A549 treated with dexamethasone at 1 μM for 4 hours (cell line): ENCODE measurements at places on chromosomes 5 and 9. TPM values are rescaled to one million over a fixed set of nuclear protein-coding genes. Genes with fewer than 3 reads are reported as not detected.

The CTXN3 gene
- not detected in 5 replicates for total RNA-seq

The PITX1 gene
- 18.8 to 33.5 TPM (median 31.7 TPM) in 5 replicates for total RNA-seq

The FSTL4 gene
- total RNA-seq, result 4.2 to 6.0 TPM (median 4.9 TPM) in 5 replicates

The CDH9 gene
- not detected in 5 replicates for total RNA-seq

The FOXD4L5 gene
- total RNA-seq, result 0.04 to 0.05 TPM (median 0.05 TPM) in 3 of 5 replicates, not detected in the others

The CCDC180 gene
- 0.48 to 0.73 TPM (median 0.62 TPM) in 5 replicates for total RNA-seq

The IL9 gene
- not detected in 5 replicates for total RNA-seq

The LECT2 gene
- not detected in 5 replicates for total RNA-seq

The EQTN gene
- 0.20 to 0.21 TPM in 2 of 5 replicates, not detected in the others for total RNA-seq

The IFNA10 gene
- not detected in 5 replicates for total RNA-seq

The PRLR gene
- 0.02 to 0.14 TPM (median 0.08 TPM) in 5 replicates for total RNA-seq

The INSL4 gene
- total RNA-seq, result 14.0 to 17.1 TPM (median 15.9 TPM) in 5 replicates

The TRAF2 gene
- total RNA-seq, result 34.2 to 59.3 TPM (median 51.5 TPM) in 5 replicates

The DMGDH gene
- total RNA-seq, result 0.12 TPM in 1 of 5 replicates, not detected in the others

The GADD45G gene
- 0.36 to 0.52 TPM (median 0.45 TPM) in 5 replicates for total RNA-seq

The TSSK1B gene
- total RNA-seq, result not detected in 5 replicates

The SLC25A46 gene
- 26.7 to 36.0 TPM (median 32.6 TPM) in 5 replicates for total RNA-seq

The PCDHGA6 gene
- total RNA-seq, result 0.12 to 0.32 TPM (median 0.29 TPM) in 5 replicates

The COMMD10 gene
- total RNA-seq, result 32.2 to 36.3 TPM (median 34.5 TPM) in 5 replicates

The C9 gene
- not detected in 5 replicates for total RNA-seq

The MBLAC2 gene
- 2.1 to 2.9 TPM (median 2.5 TPM) in 5 replicates for total RNA-seq

The DPM2 gene
- total RNA-seq, result 35.5 to 42.3 TPM (median 41.1 TPM) in 5 replicates

The SLC6A3 gene
- total RNA-seq, result 0.74 to 1.5 TPM (median 1.2 TPM) in 5 replicates
